H1 (cell line): ENCODE measurements at places on chromosomes 16 and 17.
A peak's percentile ranks its signal among the peaks of the same experiment; 100 is the strongest.

GRCh38 chr17:64240741-64241347 is 22.2 kb downstream of the TEX2 start:
- no peak for DNase-seq

DNA sequence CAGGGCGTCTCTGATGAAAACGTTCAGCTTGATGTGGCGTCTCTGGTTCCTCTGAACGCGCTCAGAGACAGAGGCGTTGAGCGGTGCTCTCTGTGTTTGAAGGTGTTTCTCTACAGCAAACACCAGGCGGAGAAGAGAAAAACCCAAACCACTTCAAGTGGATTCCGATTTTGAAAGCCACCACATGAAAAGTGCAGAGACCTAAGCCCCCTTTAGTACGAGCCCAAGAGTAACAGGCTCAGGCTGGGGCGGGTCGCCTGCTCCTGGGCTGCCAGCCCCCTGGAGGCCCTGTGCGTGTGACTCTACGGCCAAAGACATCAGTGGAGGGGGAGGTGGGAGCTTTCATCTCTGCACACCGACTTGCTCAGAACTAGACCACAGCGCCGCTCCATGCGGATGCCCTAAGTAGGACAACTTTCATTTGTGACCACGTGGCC is 328.4 kb downstream of the MAF start:
- DNase-seq = no peak

- no peak for DNase-seq
These were observed 6.7 kb upstream of the CAPN15 start for GRCh38 chr16:520847-521246.

DNA sequence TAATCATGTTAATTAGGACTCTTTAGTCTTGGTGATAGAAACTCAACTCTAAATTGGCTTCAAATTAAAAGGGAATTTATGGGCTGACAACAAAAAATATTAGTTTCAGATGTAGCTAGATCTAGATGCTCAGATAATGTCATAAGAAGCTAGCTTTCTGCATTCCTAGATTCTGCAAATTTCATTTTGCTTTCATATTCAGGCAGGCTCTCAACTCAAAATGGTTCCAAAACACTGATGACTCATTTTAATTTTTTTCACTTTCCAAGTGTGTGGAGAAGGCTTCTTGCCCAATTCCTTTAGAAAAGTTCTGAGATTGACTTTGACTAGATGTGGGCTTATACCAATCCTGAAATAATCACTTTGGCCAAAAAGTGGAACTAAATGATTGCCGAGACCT is 236.7 kb upstream of the GOT2 start:
- no peak for DNase-seq

- DNase-seq = no peak
These were observed 82.5 kb downstream of the OR1D5 start for GRCh38 chr17:2980904-2981246.

- no peak for DNase-seq
These were observed 2.5 kb downstream of the TTLL6 start for GRCh38 chr17:48814504-48814903.

GRCh38 chr16:17348042-17348783 is 122.5 kb downstream of the XYLT1 start:
- DNase-seq = no peak

- DNase-seq = no peak
These were observed 844.7 kb upstream of the SOX9 start for GRCh38 chr17:71276079-71276478.

GRCh38 chr16:1167276-1168107 is 14.6 kb downstream of the CACNA1H start:
- no peak for DNase-seq

- no peak for DNase-seq
These were observed 26.1 kb downstream of the CDR2 start for GRCh38 chr16:22348291-22348690.

- no peak for DNase-seq
These were observed 75.8 kb upstream of the GSE1 start for GRCh38 chr16:85537331-85537788.

DNA sequence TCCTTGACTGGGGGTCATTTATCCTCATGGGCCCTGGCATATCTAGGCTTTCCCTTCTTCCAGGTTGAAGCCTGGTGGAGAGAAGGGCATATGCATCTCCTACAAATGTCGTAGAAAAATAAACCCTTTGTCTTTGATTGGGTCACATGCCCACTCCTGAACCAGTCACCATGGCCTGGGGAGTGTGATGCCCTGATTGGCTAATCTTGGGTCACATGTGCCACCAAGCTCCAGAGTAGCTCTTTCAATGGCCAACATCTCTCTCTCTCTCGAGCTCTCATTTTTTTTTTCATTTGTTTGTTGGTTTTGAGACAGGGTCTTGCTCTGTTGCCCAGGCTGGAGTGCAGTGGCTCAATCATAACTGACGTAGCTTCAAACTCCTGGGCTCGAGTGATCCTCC is 5.6 kb upstream of the XPO6 start:
- DNase-seq = no peak

DNA sequence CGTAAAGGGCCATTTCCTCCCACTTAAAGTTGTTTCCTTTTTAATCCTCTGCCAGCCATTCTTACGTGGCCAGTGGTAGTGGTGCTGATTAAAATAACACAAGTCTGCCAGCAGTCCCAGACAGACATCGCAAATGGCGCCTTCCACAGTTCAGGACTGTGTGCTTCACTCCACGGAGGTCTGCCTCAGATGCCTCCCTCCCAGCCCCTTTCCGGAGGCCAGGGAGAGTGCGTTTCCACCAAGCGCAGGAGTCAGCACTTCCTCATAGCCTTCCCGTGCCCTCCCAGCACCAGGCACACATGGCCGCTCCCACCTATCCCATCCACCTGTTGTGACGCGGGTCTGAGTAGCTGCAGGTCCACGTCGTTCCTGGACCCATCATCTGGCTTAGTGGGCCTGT is 205.6 kb downstream of the RPTOR start:
- DNase-seq = no peak

DNA sequence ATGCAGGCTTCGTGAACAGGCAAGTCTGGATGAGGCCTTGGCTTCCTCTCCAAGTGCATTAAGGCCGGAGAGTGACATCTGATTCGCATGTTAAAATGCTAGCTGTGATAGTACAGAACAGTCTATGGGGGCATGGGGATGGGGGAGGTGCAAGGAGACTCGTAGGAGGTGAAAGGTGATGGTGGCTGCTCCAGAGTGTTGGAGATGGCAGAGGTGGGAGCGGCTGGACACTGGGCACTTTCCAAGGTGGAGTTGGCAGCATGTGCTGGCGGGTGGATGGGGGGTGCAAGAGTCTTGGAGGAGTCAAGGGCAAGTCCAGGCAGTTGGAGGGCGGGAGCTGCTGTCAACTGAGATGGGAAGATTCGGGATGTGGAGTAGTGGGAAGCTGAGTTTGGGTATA is 350.9 kb upstream of the TNRC6C start:
- no peak for DNase-seq

GRCh38 chr17:78892936-78893379 is 10.0 kb downstream of the CEP295NL start:
- DNase-seq = no peak

GRCh38 chr17:34633351-34633750 is 54.0 kb downstream of the TMEM132E start:
- peak; percentile 65 for DNase-seq

DNA sequence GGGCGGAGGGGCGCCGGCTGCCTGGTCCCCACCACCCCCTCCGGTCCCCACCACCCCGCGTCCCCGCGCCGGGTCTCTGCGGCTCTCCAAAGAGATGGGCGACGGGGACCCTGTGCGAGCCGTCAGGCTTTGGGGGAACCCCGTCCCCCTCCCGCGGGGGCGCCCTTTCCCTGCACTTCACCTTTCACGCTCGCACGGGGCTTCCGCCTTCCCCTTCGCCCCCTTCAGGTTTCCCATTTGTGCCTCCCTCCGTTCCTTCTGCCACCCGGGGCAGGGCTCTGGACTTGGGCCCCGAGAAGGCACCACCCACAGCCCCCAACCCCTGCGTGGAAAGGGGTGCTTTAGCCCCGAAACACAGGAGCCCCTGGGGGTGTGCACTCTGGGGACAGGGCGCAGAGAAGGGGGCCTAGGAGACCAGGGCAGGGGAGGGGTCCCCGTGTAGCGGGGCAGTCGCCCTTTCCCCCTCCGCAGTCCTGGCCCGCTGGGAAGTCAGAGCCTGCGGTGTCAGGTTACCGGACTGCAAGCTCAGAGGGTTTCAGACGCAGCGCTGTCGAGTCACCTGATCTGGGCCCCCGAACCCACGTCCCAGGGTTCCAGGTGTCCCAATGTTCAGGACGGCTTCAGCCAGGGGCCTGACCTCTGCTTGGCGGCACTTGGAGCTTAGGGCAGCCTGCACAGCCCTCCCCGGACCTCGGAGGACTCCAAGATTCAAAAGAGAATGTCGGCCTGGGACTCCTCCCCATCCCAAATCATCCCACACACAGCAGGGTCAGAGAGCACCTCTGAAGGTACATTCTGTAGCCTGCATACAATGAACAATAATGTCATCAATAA is 6.7 kb upstream of the CCDC92B start:
- peak; percentile 88 for DNase-seq

GRCh38 chr17:3712811-3713463 is 10.8 kb upstream of the HASPIN start:
- no peak for DNase-seq

GRCh38 chr16:3645504-3646347 is 8.8 kb upstream of the DNASE1 start:
- peak; percentile 39 for DNase-seq

- DNase-seq = no peak
These were observed 53.6 kb downstream of the ARHGAP44 start for GRCh38 chr17:12842936-12843335.

- DNase-seq = no peak
These were observed 23.2 kb downstream of the ZNF652 start for GRCh38 chr17:49338883-49339282.

GRCh38 chr17:19739241-19740201 is 8.6 kb downstream of the ALDH3A1 start:
- DNase-seq = no peak

DNA sequence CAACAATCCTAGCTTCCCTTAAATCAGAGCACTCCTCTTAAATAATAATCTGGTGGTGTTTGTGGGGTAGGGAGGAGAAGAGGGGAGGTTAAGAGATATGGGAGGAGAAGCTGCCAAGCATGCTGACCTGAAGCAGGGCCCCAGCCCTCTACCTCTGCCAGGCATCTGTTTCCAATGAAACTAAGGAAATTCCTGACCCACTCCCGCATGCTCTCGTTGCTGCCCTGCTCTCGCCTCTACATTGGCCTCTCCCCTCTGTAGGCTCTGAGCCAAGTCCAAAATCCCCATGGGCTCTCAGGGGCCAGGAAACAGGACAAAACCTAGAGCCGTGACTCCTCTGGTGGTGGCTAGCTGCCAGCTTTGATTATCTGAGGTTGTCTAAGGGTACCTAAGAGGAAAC is 559.5 kb upstream of the CDH11 start:
- no peak for DNase-seq
